Pons (tissue), 1 donor: ENCODE measurements at places on chromosomes 5 and 9.

- no peak for DNase-seq
Observed at GRCh38 chr9:127918183-127919107, 1.6 kb upstream of the ST6GALNAC4 start.

GRCh38 chr5:149421834-149422233 is 42.7 kb upstream of the IL17B start:
- no peak for DNase-seq

DNA sequence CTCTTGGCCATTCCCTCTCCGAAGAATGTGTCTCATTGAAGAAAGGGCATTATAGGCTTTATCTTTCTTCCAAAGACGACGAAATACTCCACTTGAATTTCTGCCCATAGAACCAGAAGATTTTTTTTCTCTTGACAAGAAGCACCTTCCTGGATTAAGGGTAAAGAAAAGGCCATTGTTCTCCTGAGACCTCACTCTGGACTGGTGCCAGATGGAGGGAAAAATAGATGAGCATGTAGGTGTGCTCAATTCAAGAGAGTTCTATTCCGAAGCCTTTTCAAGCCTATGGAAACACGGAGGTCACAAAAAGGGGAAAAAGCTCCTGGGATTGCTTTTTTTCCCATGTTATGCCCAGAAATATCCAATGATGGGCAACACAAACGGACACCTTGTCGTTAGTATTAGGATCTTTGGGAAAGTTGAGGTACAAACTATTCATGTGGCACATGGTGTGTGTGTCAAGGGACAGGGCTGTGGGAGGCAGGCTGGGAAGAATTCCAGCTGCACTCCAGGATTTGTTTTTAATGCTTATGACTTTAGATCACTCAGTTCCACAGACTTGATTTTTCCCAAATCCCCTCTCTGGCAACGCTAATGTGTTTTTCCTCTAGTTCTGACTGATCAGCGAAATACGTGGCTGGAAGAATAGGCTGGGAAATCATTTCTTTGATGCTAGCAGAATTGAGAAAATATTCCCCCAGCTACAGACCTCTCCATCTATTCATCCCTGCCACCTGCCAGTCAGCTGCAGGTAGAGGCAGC is 89.9 kb downstream of the SIL1 start:
- DNase-seq = peak; percentile 35

- DNase-seq = no peak
Observed at GRCh38 chr5:134567641-134568336, 42.3 kb downstream of the JADE2 start.

DNA sequence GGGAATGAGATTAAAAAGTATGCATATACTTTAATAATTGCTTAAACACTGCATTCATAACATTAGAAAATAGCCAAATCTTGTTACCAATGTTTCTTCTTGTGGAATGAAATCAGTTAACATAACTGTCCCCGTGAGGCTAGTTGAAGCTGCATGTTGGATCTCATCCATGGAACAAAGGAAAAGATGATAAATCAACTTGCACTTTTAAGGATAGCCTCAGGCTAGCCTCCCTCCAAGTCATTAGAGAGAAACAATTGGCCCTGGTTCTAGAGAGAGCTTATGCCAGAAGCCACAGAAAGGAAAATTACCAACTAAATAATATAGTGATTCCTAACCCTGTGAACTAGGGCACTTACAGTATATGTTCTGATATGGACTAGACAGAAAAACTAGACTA is 66.9 kb downstream of the GRIN3A start:
- DNase-seq = no peak

GRCh38 chr9:21153336-21154017 is 11.8 kb upstream of the IFNW1 start:
- no peak for DNase-seq

- no peak for DNase-seq
Observed at GRCh38 chr5:178287791-178288105, 55.1 kb upstream of the PHYKPL start.

GRCh38 chr5:173354645-173355044 is 26.4 kb upstream of the STC2 start:
- DNase-seq = no peak

GRCh38 chr5:142826093-142826492 is 55.9 kb downstream of the ARHGAP26 start:
- no peak for DNase-seq

DNA sequence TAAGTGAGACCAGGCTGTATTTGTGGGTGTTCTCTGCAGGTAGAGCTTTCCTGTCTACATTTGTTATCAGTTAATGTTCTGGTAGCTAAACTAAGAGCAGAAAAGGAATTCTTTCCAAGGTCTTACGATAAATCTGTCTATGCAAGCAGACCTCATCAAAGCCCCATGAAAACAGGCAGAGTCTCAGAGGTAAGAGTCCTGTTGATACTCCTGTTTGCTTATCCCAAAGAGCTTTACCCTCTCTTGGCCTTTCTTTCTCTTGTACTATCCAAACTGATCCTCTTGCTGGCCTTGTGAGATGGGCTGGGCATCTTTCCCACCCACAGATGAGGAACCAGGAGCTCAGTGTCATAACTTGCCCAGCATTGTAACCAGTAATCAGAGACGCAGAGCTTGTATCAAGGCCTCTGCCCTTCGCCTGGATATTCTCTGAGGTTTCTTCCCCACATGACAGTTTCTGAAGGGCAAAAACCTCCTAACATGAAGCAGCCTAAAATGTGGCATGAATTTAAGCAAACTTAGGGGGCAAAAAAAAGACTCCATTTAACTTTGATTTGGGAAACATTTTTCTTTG is 33.5 kb downstream of the PRKACG start:
- no peak for DNase-seq

DNA sequence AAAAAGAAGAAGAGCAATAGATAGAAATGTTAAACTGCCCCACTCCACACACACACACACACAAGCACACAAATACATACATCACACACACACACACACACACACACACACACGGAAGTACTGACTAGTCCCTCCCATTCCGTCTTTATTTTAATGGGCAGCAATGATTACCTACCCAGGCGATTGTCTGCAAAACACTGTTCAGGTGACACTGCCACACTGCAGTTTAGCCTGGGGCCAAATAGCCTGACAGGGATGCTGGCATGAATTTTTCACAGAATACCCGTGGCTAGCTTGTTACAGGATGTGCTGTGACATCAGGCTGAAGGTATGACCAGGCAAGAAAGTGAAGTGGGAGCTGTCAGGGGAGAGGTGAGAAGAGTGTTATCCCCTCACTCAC is 86.9 kb downstream of the FRMD3 start:
- DNase-seq = no peak

DNA sequence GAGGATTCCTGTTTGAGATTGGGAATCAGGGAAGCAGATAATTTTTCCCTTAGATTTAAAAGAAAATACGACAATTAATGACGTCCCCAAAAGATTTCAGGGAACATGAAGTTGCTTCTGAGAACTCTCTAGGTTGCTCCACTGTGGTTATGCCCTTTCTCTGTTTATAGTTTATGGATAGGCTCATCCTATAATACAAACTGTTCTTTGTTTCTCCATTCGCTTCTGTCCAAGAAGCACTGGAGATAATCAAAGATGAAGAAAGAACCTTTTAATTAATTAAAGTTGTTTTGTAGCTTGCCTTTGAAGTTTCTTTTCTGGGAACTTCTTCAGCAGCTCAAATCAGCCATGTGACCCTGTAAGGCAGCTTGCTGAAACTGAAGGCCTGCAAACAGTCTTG is 87.5 kb downstream of the CHSY3 start:
- no peak for DNase-seq

GRCh38 chr9:23663125-23663524 is 162.9 kb downstream of the ELAVL2 start:
- DNase-seq = no peak

DNA sequence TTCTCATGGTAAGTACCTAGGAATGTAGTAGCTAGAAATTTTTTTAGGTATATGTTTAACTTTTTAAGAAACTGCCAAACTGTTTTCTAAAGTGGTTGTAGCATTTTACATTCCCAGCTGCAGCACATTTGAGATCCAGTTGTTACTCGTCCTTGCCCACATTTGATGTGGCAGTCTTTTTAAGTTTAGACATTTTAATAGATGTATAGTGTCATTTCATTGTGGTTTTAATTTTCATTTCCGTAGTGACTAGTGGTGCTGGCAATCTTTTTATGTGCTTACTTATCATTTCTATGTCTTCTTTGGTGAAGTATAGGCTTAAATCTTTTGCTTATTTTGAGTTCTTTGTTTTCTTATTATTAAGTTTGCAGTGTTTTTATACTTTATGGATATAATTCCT is 171.6 kb downstream of the GAS1 start:
- no peak for DNase-seq

DNA sequence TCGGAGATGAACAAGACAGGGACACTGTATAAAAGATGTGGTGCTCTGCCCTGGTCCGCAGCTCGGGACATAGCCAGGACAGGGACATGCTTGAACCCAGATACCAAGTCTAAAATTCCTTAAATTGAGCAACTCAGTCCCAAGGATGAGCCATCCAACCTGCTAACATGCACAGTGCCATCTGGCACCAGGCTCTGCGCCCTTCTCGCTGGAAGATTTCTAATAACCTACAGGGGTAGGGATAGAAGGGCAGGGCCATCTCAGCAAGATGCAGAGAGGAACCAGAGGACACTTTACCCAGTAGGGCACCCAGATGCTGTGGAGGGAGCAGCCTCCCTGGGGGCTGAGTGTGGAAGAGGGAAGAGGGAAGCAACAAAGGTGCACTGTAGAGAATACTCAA is 60.1 kb downstream of the SEMA4D start:
- DNase-seq = no peak

GRCh38 chr9:18824095-18824666 is 208.8 kb downstream of the SAXO1 start:
- peak; percentile 9 for DNase-seq

DNA sequence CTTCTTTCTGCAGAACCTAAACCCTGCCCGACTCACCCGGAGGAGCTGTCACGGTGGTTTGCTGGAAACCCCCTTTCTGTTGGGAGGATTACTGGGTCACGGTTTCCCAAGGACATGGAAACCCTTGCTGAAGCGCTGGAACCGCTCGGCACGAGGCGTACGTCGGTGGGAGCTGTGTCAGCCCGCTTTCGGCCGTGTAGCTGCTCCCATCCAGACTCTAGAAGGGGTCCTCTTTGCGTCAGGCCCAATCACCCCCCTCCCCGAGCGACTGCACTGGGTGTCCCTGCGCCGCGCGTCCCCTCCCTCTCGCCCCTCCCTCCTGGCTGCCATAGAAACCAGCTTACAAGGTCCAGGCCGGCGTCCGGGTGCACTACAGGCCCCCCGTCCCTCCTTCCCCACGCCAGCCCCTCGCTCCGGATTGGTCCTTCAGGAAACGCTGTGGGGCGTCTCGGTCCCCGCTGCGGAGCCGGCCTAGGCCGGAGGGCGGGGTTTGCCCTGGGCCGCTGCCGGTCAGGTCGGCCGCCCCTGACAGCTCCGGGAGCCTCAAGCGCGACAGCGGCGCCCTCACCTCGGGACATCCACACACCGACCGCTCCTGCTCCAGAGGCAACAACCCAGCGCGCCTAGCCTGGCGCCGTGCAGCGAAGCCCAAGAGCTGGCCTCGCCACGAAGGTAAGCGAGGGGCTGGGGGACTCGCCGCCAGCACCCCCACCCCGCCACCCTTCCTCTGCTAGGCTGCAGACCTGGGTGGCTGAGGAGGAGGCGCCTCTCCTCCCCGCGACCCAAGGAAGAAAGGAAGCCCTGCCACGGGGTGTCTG is at the start of gene NIM1K:
NIM1K (plus strand) TSS at position 486 of the 818 bp plus-strand sequence. CDS start 53,551 bp downstream, outside the sequence.
- peak; percentile 78 for DNase-seq

DNA sequence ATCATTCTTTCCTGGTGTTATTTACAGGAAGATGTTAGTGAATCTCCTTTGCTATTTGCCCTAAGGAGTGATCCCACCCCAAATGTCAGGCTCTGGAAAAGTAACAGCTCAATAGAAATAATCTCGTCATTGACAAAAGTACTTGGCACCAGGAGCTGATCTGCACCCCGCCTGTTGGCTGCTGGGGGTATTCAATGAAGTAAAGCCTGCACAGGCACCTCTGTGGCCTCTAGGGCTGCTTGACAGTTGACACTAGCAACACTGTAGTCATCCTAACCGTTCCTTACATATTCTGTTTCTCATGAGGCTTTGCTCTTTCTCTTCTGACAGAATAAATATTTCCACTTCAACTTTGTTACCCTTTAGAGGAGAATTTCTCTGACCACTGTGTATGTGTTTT is 103.4 kb downstream of the DOCK2 start:
- no peak for DNase-seq

- no peak for DNase-seq
Observed at GRCh38 chr9:72440992-72441847, 76.2 kb upstream of the ZFAND5 start.

DNA sequence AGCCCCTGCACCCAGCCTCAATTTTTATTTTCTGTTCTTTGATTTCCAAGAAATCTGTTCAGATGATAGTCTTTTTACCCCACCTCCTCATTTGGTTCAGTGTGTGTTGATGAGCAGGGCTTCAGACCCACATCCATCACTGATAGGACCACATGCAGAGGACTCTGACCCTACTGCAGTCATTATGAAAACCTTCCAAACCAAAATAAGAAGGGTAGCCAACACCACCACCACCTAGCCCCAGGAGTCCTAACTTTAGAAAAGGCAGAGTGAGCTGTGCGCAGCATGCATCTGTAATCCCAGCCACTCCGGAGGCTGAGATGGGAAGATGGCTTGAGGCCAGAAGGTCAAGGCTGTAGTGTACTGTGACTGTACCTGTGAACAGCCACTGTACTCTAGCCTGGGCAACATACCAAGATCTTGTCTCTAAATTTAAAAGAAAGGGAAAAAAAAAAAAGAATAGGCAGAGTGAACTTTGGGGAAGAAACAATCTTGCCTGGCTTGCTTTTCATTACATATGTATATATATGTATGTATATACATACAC is 13.0 kb downstream of the CDKN2AIPNL start:
- DNase-seq = no peak

GRCh38 chr5:104789366-104789765 is 1226.8 kb upstream of the NUDT12 start:
- no peak for DNase-seq

DNA sequence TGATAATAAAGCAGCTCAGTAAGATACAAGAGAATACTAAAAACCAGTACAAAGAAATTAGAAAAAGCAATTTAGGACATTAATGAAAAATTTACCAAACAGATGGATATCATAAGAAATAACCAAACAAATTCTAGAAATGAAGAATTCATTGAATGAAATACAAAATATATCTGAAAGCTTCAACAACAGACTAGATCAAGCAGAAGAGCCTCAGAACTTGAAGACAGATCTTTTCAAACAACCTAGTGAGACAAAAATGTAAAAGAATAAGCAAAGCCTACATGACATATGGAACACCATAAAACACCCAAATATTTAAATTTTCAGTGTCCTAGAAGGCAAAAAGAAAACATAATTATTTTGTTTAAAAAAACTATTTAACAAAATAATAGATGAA is 66.9 kb downstream of the SKIC3 start:
- no peak for DNase-seq
